Kidney (tissue), 22 donors: ENCODE measurements at places on chromosomes 3 and 15.

- DNase-seq = no peak
These were observed 142.7 kb upstream of the ATP11B start for GRCh38 chr3:182650568-182651128.

GRCh38 chr3:16289144-16289889, 24.3 kb downstream of the OXNAD1 start:
- no peak for DNase-seq

DNA sequence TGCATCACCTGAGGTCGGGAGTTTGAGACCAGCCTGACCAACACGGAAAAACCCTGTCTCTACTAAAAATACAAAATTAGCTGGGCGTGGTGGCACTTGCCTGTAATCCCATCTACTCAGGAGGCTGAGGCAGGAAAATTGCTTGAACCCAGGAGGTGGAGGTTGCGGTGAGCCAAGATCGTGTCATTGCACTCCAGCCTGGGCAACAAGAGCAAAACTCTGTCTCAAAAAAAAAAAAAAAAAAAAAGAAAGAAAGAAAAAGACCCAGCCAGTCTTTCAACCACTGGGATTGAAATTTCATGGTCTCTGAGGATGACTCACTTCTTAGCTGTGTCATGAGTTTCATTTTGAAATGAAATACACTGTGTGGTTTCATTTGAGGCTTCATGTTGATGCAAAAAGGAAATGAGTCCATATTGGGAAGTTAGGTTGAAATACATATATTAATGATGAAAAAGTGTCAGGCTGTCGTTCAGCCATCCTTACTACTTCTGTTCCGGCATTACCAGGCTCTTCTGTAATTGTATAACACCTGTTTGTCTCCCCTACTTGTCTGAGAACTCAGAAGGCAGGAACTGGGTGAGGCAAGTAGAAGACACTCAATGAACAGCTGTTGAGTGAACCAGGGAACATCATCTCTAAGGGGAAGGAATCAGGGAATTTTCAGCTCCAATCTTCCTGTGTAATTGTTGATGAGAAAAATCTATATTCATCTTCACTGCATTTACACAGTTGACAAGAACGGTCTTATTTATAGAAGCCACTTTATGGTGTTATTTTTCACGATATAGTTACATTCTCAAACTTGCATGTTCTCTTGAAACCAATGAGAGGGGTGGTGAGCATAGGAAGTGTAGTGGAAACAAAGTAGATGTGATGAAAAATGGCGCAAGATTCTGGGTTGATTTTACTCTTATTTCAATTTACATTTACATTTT, 87.4 kb downstream of the NFKBIZ start:
- DNase-seq = no peak

- no peak for DNase-seq
These were observed 88.9 kb downstream of the SUCNR1 start for GRCh38 chr3:151962352-151962751.

DNA sequence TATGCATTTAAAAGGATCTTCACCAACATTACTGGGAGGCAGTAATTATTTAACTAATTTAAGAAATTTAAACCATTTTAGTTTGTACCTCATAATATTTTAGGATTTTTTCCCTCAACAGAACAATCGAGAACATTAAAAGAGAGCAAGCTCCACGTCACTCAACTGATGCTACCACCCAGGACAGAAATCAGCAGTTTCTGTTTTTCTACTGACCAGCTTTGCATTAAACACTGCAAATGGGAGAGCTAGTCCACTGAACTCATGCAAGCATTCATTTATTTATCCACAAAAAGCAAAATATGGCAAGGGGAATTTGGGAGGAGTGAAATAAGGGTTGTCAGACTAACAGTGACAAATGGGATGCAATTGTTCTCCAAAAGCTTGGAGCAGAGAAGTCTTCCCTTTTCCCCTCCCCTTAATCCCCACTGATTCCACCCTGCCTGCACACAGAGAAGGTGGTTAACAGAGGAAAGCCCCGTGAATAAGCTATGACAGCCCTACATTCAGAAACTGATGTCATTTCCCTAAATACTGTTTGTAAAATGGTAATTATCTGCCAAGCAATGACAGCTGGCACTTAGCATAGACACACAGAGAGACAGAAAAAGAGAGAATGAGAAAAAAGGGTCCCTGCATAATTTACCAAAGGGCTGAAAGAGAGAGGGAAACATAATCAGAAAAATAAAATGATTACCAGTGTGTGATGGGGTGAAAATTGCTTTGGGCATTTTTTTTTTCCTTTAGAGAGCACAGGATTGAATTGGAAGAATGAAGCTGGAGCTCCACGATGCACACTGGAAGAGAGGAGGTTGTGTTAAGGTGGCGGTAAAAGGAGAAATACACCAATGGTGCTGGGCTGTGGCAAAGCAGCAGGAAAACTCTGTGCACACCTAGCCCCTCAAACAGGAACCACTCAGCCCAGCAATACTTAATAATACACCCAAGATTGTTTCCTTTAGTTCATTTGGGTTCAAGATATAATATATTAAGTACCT, 777.4 kb downstream of the TUSC7 start:
- DNase-seq = no peak

GRCh38 chr3:60289341-60290121, 961.7 kb downstream of the FHIT start:
- DNase-seq = no peak
